ENCODE measurements at places on chromosomes 12 and 14.

DNA sequence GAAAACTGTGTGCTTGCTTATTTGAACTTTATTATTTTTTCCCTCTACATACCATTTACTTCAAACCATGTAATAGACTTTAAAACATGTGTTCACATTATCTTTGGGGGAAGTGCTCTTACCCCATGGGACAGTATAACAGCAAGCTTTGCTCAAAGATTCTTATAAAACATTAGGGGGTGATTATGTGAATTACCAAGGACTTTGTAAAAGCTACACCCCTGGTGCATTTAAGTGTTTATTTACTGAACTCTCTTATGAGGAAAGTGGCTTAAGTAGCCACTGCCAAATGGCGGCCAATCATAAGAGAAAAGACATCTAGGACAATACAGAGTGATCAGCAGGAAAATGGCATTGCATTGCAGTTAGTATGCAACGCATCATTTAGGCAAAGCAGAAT is 70.3 kb downstream of the CAPZA3 start:
- no peak for DNase-seq

DNA sequence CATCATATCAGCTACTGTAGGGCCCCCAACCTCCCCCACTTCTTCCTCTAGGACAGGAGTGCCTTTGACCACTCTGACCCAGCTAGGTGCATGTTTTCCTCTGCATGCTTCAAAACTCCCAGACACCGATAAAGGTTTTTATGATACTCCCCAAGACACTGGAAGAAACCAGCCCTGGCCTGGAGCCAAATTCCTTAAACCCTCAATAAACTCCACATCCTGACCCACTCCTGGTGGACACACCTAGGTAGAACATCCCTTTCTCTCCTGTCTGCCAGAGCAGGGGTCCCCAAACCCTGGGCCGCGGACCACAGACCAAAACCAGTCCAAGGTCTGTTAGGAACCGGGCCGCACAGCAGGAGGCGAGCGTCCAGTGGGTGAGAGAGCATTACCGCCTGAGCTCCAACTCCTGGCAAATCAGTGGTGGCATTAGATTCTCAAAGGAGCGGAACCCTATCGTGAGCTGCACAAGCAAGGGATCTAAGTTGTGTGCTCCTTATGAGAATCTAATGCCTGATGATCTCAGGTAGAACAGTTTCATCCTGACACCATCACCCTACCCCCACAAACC is 49.6 kb downstream of the NT5DC3 start:
- no peak for DNase-seq

- no peak for DNase-seq
Measured at GRCh38 chr14:21924479-21924878, 250.9 kb upstream of the OR4E1 start.

GRCh38 chr14:51328772-51329353 is 88.8 kb downstream of the TMX1 start:
- no peak for DNase-seq

All from NCI-H510A (cell line).